ENCODE measurements at places on chromosomes 5 and 9. TPM values are rescaled to one million over a fixed set of nuclear protein-coding genes. Genes with fewer than 3 reads are reported as not detected.
A peak's percentile ranks its signal among the peaks of the same experiment; 100 is the strongest.

DNA sequence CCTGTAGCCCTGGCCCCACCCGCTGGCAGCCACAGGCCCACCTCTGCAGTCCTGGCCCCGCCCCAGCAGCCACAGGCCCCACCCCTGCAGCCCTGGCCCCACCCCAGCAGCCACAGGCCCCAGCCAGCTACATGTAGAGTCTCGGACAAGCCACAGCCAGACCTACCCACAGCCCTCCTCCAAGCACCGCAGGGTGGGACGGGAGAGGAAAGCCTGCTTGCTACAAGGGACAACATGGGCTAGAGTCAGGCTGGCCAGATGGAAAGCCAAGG, 49.5 kb upstream of the SARDH start:
- DNase-seq, result no peak

The CFAP157 gene
- not detected for total RNA-seq

DNA sequence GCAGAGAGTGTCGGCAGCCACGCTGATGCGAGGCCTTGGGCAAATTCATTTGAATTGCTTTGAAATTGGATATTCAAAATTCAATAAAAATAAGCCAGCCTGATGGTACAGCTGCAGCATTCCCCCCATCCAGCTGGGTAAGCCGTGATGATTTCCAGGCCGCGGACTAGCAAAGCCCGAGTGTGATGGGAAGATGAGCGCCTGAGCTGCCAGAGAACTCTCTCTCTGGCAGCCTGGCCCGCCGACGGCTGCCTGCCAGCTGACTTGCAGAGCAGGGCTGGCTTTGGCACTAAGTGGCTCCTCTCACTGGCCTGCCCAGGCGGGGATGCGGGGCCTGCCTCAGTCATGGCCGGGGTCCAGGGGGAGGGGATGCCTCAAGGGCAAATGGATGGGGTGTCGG, 268.3 kb upstream of the WWC1 start:
- no peak for DNase-seq

The SCGB3A2 gene
- total RNA-seq, result not detected

- no peak for DNase-seq
Observed at GRCh38 chr5:1942158-1942557, 59.4 kb upstream of the IRX4 start.

- no peak for DNase-seq
Observed at GRCh38 chr9:77218612-77219011, 41.3 kb downstream of the VPS13A start.

GRCh38 chr9:18935541-18935940, 97.5 kb downstream of the SAXO1 start:
- no peak for DNase-seq

DNA sequence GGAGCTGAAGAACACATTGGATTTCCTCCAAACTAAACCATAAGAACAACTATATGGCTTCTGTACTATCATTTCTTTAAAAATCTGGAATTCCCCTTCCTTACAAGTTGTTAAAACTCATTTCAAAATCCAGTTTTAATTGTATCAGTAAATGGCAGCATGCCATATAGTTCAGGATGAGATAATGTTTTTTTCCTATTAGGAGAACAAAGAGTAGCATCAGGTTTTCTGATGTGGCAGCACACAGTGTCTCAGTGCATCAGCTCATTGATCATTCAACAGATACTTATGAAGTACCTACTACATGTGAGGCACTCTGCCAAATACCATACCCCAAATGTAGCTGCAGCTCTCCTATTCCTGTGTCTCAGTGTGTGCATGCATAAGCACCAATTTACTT, 161.1 kb downstream of the EPB41L4A start:
- DNase-seq, result no peak

DNA sequence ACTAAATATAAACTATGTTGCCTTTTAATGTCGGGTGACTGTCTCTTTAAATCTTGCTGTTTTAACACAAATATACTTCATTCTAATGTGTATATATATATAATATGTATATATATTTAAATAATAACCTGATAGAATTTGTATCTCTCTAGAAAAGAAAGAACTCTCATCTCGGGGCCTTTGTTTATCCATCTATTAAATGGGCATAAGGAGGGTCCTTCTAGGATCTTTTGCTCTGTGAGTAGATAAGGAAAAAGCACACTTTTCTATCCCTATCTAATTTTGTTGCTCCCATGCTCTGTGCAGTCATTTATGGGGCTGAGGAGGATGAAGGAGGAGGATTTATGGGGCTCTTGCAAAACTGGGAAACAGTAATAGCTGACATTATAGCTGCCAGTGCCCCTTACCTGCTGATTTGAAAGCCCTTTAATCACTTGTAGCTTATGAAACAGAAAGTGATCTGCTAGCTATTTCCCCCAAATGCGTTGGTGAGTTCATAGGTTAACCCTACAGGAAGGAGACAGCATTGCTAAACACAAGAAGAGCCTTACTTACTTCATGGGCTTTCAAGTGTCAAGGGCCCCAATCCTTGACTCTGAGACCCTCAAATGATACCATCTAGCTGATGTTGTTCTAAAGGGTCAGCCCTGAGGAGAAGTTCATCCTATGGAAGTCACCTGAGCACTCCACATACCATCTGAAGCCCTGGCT, 5.8 kb upstream of the PPARGC1B start:
- no peak for DNase-seq

DNA sequence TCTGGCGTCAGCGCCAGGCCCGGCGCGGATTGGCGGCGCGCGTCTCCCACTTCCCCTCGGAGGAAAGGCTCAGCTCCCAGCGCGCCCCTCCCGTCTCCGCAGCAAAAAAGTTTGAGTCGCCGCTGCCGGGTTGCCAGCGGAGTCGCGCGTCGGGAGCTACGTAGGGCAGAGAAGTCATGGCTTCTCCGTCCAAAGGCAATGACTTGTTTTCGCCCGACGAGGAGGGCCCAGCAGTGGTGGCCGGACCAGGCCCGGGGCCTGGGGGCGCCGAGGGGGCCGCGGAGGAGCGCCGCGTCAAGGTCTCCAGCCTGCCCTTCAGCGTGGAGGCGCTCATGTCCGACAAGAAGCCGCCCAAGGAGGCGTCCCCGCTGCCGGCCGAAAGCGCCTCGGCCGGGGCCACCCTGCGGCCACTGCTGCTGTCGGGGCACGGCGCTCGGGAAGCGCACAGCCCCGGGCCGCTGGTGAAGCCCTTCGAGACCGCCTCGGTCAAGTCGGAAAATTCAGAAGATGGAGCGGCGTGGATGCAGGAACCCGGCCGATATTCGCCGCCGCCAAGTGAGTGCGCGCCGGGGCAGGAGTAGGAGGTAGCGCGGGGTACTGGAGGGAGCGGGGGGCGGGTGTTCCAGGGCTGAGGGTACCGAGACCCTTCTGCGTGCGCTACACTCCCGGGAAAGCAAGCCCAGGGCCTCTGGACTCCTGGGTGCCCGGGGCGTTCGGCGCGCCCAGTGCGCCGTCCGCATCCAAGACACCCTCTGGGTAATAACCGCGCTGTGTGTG, at the start of gene MSX2:
MSX2 (plus strand) TSS at position 99 of the 777 bp plus-strand sequence; CDS start at position 177, 78 bp downstream.
- DNase-seq, result peak; percentile 93

- DNase-seq, result no peak
Observed at GRCh38 chr5:130978475-130978874, 186.6 kb downstream of the HINT1 start.
